ENCODE measurements at places on chromosomes 5 and 9.

- no peak for DNase-seq
These were observed 19.6 kb downstream of the ETF1 start for GRCh38 chr5:138523406-138523805.

- DNase-seq: no peak
These were observed 1.4 kb upstream of the SNX18 start for GRCh38 chr5:54516051-54516655.

- no peak for DNase-seq
These were observed 48.8 kb upstream of the GOLPH3 start for GRCh38 chr5:32222723-32223470.

DNA sequence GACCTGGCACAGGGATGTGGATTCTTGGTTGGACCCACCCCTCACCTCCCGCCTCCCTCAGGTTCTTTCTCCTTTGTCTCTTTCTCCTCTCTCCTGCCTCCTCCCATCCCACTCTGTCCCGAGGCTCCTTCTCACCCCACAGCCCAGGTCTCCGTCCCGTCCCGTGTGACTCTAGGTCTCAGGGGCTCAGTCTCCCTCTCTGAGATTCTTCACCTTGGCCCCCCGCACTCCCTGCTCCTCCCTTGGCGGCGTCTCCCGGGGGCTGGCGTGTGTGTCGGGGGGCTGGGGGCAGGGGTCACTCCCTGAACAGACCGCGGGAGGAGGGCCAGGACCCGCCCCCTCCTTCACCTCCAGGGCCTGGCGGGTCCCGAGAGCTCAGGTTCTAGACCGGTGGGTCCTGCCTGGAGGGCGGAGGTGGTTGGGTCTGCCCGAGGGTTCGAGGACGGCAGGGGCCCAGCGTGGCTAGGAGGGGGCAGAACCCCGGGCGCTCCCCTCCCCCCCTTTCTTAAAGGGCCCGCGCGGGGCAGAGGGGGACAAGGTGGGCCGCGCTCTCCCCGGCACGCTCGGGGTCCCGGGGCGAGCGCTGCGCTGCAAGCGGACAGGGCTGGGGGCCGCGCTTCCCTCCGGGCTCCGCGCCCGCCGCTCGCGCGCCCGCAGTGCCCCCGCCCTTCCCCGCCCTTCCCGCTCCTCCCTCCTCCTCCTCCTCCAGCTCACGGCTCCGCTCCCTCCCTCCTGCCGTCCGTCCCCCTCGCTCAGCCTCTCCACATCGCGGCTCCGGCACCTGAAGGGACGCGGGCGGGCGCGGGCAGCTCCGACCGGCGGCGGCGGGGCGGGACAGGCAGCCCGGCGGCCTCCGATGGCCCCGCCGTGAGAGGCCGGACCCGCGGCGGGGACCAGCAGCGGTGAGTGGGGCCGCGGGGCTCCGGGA lies at the start of gene PSD2:
Gene PSD2, plus strand, starts transcription at position 735 of the 928 bp plus-strand sequence. CDS start 13,633 bp downstream, outside the sequence.
- no peak for DNase-seq

DNA sequence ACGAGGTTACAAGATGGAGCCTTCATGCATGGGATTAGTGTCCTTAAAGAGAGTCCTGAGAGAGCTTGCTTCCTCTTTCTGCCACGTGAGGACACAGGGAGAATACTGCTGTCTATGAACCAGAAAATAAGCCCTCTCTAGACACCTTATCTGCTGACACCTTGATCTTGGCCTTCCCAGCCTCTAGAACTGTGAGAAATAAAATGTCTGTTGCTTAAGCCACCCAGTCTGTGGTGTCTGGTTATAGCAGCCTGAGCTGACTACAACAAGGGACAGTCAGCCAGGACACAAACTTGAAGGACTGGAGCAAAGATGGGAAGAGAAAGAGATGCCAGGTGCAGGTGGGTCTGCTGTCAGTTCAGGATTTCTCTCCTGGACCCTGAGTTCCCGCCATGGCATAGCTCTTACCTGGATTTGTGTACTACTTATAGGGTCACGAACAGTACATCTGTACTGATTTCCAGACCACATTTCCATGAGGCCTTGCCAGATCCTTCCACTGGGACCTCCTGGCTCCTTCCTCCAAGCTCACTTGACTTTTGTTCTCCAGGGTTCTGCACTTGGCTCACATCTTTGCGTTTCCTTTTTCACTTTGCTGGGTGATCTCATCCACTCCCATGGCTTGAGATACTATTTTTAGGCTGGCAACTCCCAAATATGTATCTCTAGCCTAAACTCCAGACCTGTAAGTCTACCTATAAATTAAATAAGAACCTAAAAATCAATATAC lies 44.9 kb upstream of the LIFR start:
- no peak for DNase-seq

GRCh38 chr5:74295141-74295540 lies 345.4 kb downstream of the ENC1 start:
- no peak for DNase-seq

DNA sequence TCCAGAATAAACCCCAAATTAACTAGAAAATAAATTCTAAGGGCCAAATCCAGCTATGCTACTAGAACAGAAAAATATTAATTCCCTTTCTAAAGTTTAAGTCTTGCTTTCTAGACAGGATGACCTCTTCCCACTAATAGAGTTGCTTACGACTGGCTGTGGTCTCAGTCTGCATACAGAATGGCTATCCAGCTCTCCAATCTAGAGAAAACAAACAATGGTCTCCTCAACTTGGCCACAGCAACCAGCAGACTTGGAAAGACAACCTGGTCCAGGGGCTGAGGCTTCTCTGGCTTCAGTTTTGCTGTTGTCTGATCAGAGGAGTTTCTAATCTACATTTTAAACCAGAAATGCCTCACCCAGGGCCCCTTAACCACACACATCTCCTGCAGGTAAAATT lies 28.9 kb downstream of the RASEF start:
- DNase-seq: no peak

- DNase-seq: no peak
These were observed 16.4 kb downstream of the ZSWIM6 start for GRCh38 chr5:61348447-61348846.

GRCh38 chr9:99030092-99030511 lies 74.8 kb upstream of the TGFBR1 start:
- DNase-seq: no peak

DNA sequence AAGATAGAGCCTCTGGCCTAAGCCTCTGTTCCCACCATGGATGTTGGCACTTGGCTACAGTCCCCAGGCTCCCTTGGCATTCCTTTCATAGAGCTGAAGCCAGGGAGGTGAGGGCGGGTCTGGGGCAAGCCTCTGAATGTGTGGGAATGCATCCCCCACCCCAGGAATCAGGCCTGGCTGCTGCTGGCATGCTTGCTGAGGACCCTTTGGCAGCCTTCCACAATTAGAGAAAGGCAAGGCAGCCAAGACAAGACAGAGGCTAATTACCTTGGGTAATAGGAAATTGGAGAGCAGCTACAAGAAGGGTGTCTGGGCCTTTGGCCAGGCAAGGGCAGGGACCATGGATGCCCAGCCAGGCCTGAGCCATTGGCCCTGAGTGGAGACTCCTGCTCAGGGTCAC lies 204.4 kb upstream of the TRIM32 start:
- DNase-seq: no peak

DNA sequence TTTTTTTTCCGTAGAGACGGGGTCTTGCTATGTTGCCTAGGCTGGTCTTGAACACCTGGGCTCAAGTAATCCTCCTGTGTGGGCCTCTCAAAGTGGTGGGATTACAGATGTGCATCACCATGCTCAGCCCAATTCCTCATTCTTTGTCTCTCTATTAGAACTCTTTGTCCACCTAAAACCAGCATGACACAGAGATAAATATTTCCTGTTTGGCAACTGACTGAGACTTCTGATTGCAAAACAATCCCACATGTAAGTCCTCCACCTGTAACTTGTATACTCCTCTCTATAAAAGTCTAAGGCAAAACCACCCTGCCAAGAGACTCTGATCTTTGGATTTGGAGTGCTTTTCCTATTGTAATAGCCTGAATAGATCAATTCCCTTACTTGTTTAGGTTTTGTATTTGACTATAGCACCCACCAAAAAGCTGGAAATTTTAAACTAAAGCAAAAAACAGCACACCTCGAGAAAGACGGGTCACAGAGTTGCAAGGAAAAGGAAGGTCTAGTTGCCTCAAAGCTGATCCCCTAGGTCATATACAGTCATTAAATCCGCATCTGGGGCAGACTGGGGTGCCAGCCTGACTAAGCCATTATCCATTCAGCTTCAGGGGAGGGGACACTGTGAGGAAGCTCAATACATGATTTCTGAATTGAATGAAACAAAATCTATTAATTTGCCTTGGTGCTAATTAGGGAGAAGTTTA lies 13.5 kb upstream of the KIF27 start:
- DNase-seq: no peak

GRCh38 chr9:3014178-3014577 lies 170.3 kb upstream of the PUM3 start:
- DNase-seq: no peak

DNA sequence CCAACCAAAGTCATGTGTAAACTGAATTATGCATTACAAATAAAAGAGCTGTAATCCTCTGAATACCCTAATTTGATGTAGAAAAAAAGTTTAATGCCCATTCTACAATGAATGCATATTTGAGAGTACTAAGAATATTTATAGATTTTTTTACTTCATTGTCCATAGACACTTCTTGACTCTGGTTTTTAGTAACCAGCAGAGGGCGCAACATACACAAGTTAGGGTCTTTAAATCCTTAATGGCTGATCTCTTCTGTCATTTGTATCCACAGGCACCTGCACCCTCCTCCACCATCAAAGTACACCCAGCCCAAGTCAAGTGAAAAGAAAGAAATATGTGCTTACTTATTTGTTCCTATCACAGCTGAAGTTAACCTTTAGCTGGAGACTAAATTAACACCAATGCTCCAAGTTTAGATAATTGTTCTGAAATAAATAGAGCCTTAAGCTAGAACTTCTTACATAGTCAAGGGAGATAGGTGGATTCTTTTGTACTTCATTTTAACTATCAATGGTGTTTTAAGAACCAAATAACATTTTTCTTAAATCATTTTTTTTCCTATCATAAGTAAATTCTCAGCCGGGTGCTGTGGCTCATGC lies 524.2 kb upstream of the DAB2 start:
- peak; percentile 79 for DNase-seq

DNA sequence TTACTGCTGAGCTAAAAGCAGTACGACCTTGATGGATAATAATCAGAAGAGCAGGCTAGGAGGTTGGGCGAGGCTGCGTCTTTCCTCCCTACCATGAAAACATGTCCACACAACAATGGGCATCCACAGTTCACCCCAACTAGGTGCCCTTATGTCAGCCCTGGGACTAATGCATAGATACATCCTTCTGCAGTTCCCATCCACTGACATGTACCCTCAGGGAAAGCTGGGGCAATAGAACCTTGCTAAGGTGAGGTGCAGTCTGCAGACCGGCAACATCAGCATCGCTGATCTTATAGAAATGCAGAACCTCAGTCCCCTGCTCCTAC lies 697 bp upstream of the PRUNE2 start:
- DNase-seq: no peak

- DNase-seq: no peak
These were observed 27.3 kb downstream of the GIN1 start for GRCh38 chr5:103092676-103093075.

DNA sequence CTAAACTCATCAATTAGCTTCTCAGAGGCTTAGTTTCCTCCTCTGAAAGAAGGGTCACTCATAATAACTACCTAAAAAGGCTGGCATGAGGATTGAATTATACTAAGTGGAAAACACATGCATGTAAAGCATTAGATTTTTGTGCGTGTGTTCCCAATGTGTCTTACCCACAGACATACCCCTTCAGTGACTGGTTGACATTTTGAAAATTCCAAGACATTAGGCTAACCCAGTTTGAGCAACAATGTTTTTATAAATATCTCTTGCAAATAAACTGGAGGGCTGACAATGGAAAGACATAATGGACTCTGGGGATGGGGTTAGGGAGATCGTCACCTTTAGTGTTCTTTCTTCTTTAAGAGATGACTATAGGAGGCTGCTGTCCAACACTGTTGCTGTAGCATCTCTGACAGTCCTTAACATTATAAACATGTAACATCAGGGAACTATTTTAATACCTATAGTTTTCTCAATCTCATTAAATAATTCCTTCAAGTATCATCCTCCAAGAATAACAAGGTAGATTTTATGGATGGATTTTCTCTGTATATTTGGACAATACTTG lies 24.3 kb downstream of the HMHB1 start:
- no peak for DNase-seq

- no peak for DNase-seq
These were observed 19.3 kb downstream of the CDKN2A start for GRCh38 chr9:21974722-21975409.

GRCh38 chr9:38706493-38706892 lies 13.4 kb downstream of the FAM240B start:
- DNase-seq: no peak

- no peak for DNase-seq
These were observed 704 bp downstream of the SPARC start for GRCh38 chr5:151685749-151686673.

- no peak for DNase-seq
These were observed 29.2 kb upstream of the NSMF start for GRCh38 chr9:137488327-137488653.

GRCh38 chr5:61245936-61246335 lies 83.7 kb upstream of the SMIM15 start:
- DNase-seq: no peak

- DNase-seq: no peak
These were observed 242.9 kb downstream of the FANCC start for GRCh38 chr9:95074632-95075031.

DNA sequence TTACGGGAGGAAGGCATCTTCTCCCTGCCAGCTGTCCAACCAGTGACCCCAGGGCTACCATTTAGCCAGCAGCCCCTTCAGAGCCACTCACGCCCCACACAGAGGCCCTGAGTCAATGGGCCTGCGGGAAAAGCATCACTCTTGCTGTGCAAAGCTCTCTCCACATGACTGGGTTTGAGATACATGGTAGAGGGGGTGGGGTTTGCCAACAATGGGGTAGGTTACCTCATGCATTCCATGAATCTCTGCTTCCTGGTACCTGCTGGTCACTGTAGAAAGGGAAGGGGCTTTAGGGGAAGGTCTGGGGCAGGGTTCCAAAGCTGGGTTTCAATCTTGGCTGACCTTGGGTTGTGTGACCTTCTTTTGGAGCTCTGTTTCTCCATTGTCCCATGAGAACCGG lies 22.9 kb upstream of the TTLL11 start:
- DNase-seq: no peak

- DNase-seq: no peak
These were observed 6.9 kb upstream of the TRIO start for GRCh38 chr5:14136228-14136627.

DNA sequence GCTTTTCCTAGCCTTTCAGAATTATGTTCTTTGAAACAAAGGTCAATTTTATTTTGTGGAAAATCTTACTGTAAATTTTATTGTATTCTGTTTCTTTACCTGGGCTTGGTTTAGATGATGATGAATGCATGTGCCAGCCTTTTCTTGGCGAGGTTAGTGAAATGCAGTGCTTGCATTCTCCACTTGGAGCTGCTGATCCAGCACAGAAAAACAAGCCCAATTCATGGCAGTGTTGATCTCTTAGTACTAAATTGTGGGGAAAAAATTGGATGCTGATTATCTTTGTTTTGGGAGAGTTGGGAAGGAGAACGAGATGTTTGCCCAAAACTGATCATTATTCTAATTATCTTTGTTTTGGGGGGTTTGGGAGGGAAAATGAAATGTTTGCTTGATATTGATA lies 3.7 kb downstream of the HABP4 start:
- DNase-seq: no peak

Data from CD4-positive, alpha-beta T cell treated with Interferon alpha-2 for 1 hour (primary cell).